CD8-positive, alpha-beta memory T cell (primary cell): ENCODE measurements at places on chromosomes 2 and 18. TPM values are rescaled to one million over a fixed set of nuclear protein-coding genes. Genes with fewer than 3 reads are reported as not detected.

DNA sequence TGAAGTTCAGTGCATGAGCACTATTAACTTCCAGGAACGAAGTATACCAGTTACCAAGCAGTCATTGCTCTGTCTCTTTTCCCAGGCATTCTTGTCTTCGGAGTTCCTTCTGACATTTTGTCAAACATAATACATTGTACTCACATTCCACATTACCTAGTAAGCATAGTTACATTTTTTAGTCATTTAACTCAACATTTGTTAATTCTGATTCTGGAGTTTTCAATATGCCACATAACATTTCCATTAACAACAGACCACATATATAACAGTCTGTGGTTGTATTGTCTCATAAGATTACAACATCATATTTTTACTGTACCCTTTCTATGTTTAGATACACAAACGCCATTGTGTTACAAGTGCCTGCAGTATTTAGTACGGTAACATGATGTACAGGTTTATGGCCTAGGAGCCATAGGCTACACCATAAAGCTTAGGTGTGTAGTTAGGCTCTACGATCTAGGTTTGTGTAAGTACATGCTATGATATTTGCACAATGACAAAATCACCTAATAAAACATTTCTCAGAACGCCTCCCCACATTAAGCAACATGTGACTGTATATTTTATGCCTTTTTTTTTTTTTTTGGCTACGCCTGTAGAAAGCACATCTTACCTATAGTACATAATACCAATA, 187.1 kb downstream of the DYM start:
- no peak overlapping the region for H3K27ac ChIP-seq
- H3K36me3 ChIP-seq = no peaks in the 10 kb centered on the region
- H3K4me3 ChIP-seq = no peak overlapping the region
- H3K27me3 ChIP-seq = no peaks in the 10 kb centered on the region

- H3K36me3 ChIP-seq = no peaks in the 10 kb centered on the region
- peaks cover 3% of the 10 kb centered on the region for H3K27me3 ChIP-seq
- no peak overlapping the region for H3K27ac ChIP-seq
- no peak overlapping the region for H3K4me3 ChIP-seq
- H3K4me1 ChIP-seq = no peaks in the 10 kb centered on the region
These were observed 16.1 kb downstream of the DYTN start for GRCh38 chr2:206701952-206702605.

DNA sequence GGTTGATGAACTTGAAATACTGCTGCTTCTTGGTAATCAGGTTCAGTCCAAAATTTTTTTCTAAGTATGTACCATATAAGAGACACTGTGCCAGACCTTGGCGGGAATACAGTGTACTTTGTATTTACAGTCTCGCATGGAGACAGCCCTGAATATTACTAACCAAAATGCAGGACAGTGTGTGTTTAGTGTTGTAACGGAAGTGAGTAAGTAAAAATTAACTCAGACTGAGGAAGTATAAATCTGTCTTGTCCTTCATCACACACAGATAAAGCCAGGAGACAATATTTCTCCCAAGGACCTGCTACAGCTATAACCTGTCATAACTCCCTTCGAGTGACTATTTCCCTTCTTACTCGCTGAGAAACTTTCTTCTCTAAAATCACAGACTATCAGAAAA, 76.9 kb downstream of the ACTR3 start:
- H3K4me1 ChIP-seq = peaks cover 4% of the 10 kb centered on the region
- H3K27ac ChIP-seq = no peak overlapping the region
- H3K36me3 ChIP-seq = no peaks in the 10 kb centered on the region
- no peaks in the 10 kb centered on the region for H3K27me3 ChIP-seq
- H3K4me3 ChIP-seq = no peak overlapping the region

Gene CGREF1
- 3.5 TPM for total RNA-seq

Gene ANO7
- total RNA-seq = 0.83 TPM

GRCh38 chr2:100230754-100231153, 88.4 kb upstream of the AFF3 start:
- H3K27me3 ChIP-seq = no peaks in the 10 kb centered on the region
- H3K4me3 ChIP-seq = no peak overlapping the region
- no peaks in the 10 kb centered on the region for H3K36me3 ChIP-seq
- H3K27ac ChIP-seq = no peak overlapping the region
- peaks cover 12% of the 10 kb centered on the region for H3K4me1 ChIP-seq

- no peak overlapping the region for H3K27ac ChIP-seq
- DNase-seq = no peak
- no peaks in the 10 kb centered on the region for H3K27me3 ChIP-seq
- no peaks in the 10 kb centered on the region for H3K36me3 ChIP-seq
- no peaks in the 10 kb centered on the region for H3K4me1 ChIP-seq
These were observed 13.6 kb downstream of the MRO start for GRCh38 chr18:50806208-50806616.

Gene HOXD13
- not detected for total RNA-seq

Gene SERPINB11
- not detected for total RNA-seq

DNA sequence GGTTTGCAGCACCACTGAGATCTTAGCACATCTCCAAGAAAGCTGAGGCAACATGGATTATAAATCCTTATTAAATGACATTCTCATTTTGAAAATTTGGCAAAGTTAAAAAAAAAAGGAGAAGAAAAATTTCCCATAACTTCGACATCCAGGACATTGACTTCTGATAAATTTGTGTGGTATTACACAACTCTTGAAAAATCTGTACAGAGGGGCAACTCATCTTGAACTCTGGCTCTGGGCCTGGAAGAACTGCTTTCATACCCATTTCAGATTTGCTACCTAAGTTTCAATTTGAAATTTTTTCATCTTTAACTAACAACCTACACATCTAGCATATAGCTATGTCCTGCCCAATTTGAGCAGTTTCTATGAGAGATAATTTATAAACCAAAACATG, 118.0 kb upstream of the UGP2 start:
- H3K4me1 ChIP-seq = no peaks in the 10 kb centered on the region
- no peak for DNase-seq
- H3K27ac ChIP-seq = no peak overlapping the region
- no peaks in the 10 kb centered on the region for H3K36me3 ChIP-seq

Gene PLEK
- 23.0 TPM for total RNA-seq

DNA sequence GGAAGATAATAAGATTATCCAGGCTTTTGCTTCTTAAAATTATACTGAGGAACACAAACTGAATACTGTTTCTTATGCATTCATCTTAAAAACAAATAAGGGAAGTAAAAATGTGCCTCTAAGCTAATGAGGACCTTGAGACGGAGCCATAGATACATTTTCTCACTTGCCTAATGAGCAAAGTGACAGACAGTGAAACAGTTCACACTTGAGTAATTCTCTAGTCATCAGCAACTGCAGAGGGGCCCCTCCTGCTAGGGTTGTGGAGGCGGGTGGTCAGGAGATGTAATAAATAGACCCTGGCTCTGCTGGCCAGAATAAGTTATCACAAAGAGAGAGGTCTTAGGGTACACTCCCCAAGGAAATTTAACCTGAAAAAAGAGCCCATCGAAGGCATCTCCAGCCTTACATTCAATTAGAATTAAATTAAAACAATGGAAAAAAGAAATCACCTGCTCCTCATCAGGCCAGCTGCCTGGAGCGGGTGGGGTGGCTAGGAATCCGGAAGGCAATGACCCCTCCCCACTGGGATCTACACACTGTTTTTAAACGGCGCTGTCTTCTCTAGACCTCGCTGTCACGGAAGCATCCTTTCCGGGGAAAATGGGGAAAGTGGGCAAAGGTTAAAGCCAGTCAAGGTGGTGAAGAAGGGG, 32.6 kb upstream of the INSIG2 start:
- no peaks in the 10 kb centered on the region for H3K4me1 ChIP-seq
- H3K27me3 ChIP-seq = peaks cover 4% of the 10 kb centered on the region
- H3K27ac ChIP-seq = no peak overlapping the region
- H3K4me3 ChIP-seq = no peak overlapping the region
- no peaks in the 10 kb centered on the region for H3K36me3 ChIP-seq
- DNase-seq = no peak

Gene PDE1A
- not detected for total RNA-seq

DNA sequence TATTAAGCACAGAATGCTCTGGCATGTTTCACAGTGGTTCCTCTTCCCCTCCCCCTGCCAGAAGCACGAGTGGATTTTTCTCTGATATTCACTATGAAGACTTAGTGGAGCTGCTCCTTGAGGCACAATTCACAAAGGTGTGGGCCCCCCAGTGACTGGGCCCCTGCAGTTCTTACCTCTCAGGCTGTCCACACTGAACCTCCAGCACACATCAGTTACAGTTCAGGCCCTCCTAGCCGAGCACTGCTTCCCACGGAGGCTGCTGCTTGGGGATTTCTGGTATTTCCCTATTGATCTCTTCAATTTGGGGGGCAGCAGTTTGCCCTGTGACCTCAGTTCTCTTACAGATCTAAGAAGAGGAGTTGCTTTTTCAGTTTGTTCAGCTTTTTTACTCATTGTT, 236.1 kb downstream of the SH3RF3 start:
- H3K4me1 ChIP-seq = no peaks in the 10 kb centered on the region
- no peak for DNase-seq
- no peak overlapping the region for H3K27ac ChIP-seq
- H3K36me3 ChIP-seq = no peaks in the 10 kb centered on the region

DNA sequence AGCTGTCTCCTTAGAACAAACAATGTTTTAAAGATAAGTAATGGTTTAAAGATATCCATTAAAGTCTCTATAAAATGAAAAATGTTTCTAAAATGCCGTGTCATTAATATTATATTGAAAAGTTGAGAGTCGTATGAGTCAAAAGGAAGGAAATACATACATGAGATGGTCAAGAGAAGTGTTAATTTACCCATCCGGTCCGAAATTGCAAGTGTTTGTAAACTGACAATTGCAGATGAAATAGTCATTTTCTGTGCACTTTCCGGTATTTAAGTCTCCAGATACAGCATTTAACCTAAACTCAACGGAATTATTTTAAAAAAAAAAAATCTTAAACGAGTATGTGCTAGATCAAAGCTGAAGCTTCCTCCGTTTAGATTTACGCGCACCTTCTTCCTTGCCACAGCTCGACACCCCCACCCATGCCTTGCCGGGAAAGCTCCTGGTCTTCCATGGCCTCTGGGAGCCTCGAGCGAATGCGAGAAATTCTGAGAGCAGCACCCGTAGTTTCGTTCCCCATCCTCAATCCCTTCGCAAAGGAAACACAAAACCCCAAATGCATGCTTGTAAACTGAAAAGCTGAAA, 1.8 kb downstream of the DSC3 start:
- no peaks in the 10 kb centered on the region for H3K36me3 ChIP-seq
- DNase-seq = no peak
- H3K27me3 ChIP-seq = no peaks in the 10 kb centered on the region
- no peak overlapping the region for H3K4me3 ChIP-seq
- H3K27ac ChIP-seq = no peak overlapping the region

GRCh38 chr2:159091381-159091780, 122.9 kb downstream of the TANC1 start:
- no peak overlapping the region for H3K27ac ChIP-seq
- peaks cover 34% of the 10 kb centered on the region for H3K4me1 ChIP-seq
- no peaks in the 10 kb centered on the region for H3K36me3 ChIP-seq
- H3K4me3 ChIP-seq = no peak overlapping the region
- H3K27me3 ChIP-seq = no peaks in the 10 kb centered on the region

GRCh38 chr2:120419073-120419472, 73.1 kb downstream of the INHBB start:
- H3K4me3 ChIP-seq = no peak overlapping the region
- H3K27me3 ChIP-seq = no peaks in the 10 kb centered on the region
- no peak overlapping the region for H3K27ac ChIP-seq
- no peaks in the 10 kb centered on the region for H3K4me1 ChIP-seq
- no peak for DNase-seq

DNA sequence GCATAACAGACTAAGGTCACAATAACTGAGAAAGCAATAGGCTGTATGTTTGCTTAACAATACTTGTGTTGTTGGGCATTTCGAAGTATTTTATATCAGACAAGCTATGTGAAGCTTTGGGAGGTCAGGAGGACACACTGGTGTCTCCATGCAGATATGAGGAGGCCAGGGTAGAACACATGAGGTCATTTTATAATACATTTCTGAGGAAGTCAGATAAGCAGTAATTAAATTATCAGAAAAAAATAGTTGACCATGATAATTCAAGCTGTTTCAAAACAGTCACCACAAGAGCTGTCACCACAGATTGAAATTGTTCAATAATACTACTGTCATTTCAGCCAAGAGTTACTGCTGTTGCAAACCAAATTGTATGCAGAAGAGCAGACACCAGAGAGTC, 160.6 kb downstream of the RIT2 start:
- DNase-seq = no peak
- no peaks in the 10 kb centered on the region for H3K4me1 ChIP-seq
- H3K27ac ChIP-seq = no peak overlapping the region
- H3K4me3 ChIP-seq = no peak overlapping the region
- H3K27me3 ChIP-seq = no peaks in the 10 kb centered on the region

Gene INPP4A
- 46.9 TPM for total RNA-seq

Gene MBOAT2
- total RNA-seq = 3.3 TPM

- peaks cover 27% of the 10 kb centered on the region for H3K4me1 ChIP-seq
- no peak for DNase-seq
- no peak overlapping the region for H3K27ac ChIP-seq
- no peaks in the 10 kb centered on the region for H3K36me3 ChIP-seq
- peaks cover 74% of the 10 kb centered on the region for H3K27me3 ChIP-seq
- no peak overlapping the region for H3K4me3 ChIP-seq
These were observed 2.2 kb downstream of the TBR1 start for GRCh38 chr2:161418275-161418714.
